ENCODE measurements at places on chromosomes 3 and 15.

- DNase-seq = no peak
Observed at GRCh38 chr15:94937242-94937641, 705.9 kb downstream of the MCTP2 start.

DNA sequence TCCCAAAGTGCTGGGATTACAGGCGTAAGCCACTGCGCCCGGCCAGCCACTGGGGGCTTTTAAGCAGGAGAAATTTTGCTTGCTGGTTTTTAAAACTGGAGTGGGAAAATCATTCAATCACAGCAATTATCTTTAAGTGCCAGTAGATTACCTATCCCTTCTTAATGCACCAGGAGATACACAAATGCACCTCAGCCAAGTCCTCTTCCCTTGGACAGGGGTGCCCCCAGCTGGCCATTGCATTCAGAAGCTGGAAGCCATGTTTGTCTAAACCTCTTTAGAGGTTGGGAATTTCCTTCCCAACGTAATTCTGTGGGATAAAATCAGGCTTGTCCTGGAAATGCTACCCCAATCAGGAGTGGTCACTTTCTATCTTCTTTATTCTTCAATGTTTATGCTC, 26.6 kb downstream of the MIX23 start:
- DNase-seq = no peak

GRCh38 chr3:50580683-50581458, 11.5 kb downstream of the HEMK1 start:
- DNase-seq = no peak

GRCh38 chr15:36156879-36157427, 422.5 kb upstream of the CDIN1 start:
- DNase-seq = peak; percentile 64

DNA sequence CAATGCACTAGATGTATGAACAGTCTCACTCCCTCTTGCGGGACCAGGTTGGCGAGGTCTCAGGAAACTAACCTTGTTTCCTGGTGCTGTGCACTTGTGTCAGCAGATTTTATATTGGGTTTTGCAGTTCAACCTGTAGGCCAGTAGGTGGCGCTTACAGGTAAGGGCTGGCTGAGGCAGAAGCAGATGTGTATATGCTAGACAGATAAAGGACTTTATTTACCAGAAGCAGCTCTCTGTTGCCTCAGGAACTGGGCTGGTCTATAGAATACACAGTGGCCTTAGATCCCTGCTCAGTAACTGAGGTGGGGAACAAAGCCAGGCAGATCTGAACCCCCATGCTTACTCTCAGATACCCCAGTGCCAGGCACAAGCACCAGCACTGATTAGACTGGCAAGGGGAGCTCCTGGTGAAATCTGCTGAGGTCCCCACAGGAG, 296.8 kb downstream of the DOCK3 start:
- peak; percentile 4 for DNase-seq

GRCh38 chr15:52464040-52464439, 64.6 kb downstream of the MYO5A start:
- DNase-seq = no peak

DNA sequence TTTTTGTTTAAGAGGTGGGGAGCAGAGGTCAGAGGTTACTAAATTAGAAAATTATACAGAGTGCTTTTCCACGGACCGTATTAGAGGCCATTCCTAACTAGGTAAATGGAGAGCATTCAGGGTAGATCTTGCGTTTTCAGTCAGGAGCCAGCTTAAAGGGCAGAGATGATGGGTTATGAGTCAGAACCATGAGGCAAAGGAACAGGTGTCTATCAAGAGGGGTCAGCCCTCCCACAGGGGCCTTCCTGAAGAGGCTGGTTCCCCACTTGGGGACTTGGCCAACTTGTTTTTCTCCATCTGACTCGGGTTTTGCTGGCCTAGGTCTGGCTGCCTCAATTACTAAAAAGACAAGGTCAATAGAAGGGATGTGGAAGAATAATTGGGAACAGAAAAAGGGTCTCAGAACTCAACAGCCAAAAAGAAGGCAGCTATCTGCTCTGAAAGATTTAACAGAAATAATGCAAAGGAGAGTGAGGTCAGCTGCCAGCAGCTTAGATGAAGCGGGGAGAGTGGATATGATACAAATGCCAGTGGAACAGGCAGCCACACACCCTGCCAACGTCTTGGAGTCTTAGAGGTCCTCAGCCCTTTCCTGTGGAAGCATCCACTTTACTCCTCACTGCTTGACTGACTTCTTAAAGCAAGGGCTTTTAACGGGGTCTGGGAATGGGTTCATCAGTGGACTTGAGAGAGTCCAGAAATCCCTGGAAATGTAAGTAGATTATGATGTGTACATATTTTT, 17.6 kb downstream of the MTMR14 start:
- no peak for DNase-seq

DNA sequence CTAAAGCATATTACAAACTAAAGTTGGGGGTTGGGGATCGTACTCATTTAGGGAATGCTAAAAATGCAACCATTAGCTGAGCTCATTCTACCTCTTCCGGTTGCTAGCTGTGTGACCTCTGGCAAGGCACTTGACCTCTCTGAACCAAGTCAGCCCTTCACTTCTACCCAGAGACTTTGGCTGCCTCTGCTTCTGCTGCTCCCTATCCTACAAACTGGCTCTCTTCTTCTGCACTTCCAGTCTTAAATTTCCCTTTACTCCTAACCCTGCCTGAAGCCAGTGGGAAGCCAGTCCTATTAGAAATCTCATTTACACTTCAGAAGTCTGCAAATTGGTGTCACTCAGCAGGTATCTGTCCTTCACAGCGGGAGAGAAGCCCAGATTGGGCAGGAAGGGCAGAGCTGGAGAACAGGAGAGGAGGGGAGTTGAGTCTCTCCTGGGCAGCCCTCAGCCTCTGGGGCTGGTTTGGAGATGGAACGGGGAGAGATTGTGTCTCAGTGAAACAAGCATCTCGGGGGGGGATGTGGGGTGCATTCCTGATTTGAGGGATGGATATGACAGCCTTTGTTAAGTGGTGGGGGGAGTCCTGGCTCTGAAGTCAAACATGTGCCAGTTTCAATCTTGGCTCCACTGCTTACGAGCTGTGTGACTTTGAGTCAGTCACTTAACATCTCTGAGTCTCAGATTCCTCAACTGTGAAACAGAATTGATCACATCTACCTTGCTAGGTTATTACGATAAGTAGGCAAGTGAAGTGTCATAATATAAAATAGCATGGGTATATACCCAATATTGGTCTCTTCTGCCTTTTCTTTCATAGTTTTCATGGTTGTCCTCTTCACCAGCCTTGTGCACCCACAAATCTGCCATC, 7.8 kb upstream of the AEN start:
- no peak for DNase-seq

- no peak for DNase-seq
Observed at GRCh38 chr3:158733656-158734055, 1.4 kb upstream of the RARRES1 start.

GRCh38 chr3:167740961-167741587, 5.6 kb downstream of the SERPINI1 start:
- no peak for DNase-seq

- DNase-seq = peak; percentile 10
Observed at GRCh38 chr3:122794779-122795673, at the start of gene SLC49A4. Gene SLC49A4, plus strand, starts transcription at chr3:122795069. Its CDS starts 124 bp downstream, at chr3:122795193.

GRCh38 chr3:48397767-48398681, 26.0 kb downstream of the FBXW12 start:
- DNase-seq = no peak

DNA sequence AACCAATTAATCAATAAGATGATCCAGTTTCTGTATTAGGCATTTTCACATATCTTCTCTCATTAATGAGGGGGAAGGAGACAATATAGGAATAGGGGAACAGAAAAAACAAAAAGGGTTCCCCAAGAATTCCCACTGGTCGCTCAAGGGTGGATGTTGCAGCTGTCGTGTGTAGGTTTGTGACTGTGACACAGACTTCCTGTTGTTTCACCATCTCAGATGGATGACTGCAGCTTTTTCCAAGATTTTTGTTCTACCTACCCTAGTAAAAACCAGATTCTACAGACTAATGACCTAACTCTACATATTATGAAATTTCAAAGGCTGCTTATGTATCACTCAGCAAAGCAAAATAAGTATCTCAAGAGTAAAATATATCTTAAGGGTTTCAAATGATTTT, 73.7 kb upstream of the MB21D2 start:
- DNase-seq = no peak

GRCh38 chr15:41992151-41992802, 19.9 kb upstream of the EHD4 start:
- DNase-seq = no peak

DNA sequence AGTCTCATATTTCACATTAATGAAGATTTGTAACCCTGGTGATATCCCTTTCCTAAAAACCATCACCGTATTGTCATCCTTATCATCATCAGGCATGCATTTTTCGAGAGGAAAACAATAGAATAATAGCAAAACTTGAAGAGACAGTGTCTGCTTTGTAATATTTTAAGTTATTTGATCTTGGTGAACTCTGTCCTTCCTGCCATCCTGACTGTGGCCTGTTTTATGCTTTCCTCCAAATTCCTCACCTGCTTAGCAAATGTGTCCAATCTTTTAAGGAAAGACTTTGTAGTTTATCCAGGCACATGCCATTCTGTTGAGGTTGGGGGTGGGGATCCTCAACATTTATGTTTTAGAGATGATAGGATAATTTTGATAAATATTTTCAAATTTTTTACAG, 306.1 kb upstream of the COL8A1 start:
- no peak for DNase-seq

DNA sequence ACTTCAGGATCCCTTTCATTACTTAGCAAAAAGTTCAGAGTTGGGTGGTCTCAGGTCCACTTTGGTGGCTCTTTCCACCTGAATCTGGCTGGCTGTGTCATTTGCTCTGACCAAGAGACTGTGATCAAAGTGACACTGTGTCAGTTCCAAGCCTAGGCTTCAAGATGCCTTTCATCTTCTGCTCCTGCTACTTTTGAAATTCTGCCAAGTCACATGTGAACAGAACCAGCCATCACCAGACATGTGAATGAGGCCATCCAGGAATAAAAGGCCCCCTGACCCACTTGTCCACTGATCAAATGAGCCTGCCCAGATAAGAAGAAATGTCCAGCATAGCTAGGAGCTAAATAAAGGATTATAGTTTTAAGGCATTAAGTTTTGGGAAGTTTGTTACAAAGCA, 132.2 kb downstream of the OSBPL10 start:
- no peak for DNase-seq

DNA sequence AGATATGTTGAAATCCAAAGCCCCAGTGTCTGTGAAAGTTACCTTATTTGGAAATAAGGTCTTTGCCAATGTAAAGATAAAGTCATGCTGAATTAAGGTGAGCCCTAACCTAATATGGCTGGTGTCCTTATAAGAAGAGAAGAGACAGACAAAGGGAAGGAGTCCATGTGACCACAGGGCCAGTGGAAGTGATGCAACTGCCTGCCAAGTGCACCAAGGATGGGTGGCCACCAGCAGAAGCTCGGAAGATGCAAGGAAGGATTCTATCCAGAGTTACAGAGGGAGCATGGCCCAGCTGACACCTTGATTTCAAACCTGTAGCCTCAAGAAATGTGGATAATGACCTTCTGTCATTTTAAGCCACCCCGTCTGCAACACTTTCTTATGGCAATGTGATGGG, 35.3 kb upstream of the PGPEP1L start:
- no peak for DNase-seq

- DNase-seq = no peak
Observed at GRCh38 chr15:67372543-67372942, 118.0 kb downstream of the IQCH start.

GRCh38 chr15:70252951-70253320, 155.2 kb upstream of the TLE3 start:
- DNase-seq = no peak

GRCh38 chr3:152192050-152192449, 76.7 kb upstream of the MBNL1 start:
- no peak for DNase-seq

DNA sequence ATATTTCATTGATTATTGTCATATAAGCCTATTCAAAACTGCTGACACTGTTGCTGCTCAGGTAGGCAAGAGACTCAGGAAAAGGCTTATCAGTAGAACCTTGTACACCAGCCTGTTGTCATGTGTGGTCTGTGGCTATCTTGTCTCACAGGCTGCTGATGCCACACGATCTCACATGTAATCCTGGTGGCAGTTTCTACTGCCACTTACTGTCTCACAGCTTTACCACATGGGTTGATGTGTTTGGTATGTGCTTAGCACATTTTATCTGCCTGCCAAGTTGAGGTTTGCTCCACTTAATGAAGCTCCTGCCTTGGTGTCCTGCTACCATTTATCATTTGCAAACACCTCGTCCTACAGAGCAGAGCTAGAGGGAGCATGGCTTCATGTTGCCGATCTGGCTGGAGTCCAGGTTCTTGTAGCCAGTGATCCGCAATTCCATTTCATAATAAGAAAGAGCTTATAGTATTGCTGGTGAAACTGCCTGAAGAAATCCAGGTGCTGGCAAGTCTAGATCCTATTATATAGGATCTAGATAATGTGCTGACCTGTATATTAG, 637.9 kb downstream of the NLGN1 start:
- DNase-seq = no peak

GRCh38 chr3:3603351-3603750, 195.9 kb upstream of the LRRN1 start:
- no peak for DNase-seq

DNA sequence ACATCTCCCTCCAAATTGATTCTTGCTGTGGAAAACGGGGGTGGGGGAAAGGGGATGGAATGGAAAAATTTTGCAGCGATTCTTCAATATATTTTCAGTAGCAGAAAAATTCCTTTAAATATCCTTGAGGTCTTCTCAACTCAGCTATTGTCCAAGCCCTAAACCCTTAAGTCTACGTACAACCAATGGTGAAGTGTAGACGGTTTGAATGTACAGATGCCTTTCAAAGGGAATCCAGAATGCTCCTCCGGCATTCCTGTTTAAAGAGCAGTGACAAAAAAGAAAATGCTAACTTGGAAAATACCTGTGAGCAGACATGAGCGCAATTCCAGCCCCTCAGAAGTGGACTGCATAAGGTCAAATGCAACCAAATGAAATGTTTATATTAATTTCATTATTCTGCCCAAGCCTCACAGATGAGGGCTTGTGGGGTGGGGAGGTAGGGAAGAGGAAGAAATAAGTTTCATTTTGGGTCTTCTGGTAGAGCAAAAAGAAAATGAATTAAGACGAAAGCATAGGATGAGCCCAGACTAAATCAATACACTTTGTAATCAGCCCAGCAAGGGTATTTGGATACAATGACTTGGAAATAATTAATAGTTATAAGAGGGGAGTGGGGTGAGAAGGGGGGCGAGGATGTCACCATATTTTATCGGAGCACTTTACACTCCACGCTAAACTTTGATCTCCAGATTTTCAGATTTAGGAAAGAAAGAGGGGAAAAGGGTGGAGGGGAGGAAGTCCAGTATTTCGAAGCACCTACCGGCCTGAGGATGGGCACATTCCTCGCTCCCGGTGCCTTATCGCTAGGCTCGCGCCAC, 2.7 kb downstream of the FOXP1 start:
- DNase-seq = no peak

- no peak for DNase-seq
Observed at GRCh38 chr3:153463895-153464294, 301.9 kb downstream of the RAP2B start.

DNA sequence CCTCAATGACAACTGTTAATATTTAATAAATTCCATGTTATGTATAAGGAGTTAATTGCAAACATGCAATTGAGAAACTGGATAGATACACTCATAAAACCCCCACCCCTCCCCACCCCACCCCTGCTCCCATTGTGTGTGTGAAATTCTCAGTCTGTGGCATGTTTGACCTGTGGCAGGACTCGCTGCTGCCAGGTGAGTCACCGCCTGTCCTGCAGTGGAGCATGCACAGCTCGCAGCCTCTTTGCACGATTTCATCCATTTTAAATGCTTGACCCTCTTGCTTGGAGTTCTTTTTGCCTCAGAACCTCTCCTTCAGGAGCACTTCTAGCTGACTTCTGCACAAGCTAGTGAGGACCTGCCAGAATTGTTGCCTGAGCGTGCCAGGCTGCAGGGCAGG, 5.3 kb upstream of the APEH start:
- DNase-seq = no peak

- no peak for DNase-seq
Observed at GRCh38 chr3:13457593-13457992, 22.5 kb upstream of the HDAC11 start.
